K562 (cell line): ENCODE measurements at places on chromosomes 3 and 15.

GRCh38 chr3:78737988-78738387, 1029.8 kb downstream of the ROBO1 start:
- DNase-seq, result no peak

DNA sequence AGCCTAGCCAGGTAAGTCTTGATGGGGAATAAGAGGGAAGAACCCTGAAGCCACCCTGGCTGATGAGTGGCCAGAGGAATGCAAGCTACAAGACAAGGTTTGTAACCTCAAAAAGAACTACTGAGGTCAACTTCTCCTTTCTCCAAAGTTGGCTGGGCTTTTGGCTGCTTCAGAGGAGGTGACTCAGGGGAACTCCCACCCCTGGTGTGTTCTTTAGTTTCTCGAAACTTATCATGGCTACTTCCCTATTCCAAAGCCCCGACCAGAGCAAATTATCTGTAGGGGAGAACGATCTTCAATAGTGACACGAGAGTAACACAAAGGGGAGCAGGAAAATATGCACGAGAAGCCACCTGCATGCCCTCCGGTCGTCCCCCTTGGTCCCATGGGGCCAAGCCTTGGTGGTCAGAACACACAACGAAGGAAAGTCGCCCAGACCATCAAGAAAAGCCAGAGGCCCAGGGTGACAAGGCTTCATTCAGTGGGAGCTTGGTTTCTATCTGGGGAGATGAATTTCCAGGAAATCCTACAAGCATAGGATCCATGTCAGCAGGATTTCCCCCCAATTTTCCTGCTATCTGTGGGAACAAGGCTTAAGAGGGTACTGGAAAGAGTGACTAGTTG, 6.5 kb upstream of the BCL2A1 start:
- DNase-seq, result no peak

GRCh38 chr3:194570235-194570634, 63.0 kb downstream of the TMEM44 start:
- no peak for DNase-seq

- no peak for DNase-seq
Observed at GRCh38 chr3:192161661-192162060, 565.7 kb downstream of the FGF12 start.

DNA sequence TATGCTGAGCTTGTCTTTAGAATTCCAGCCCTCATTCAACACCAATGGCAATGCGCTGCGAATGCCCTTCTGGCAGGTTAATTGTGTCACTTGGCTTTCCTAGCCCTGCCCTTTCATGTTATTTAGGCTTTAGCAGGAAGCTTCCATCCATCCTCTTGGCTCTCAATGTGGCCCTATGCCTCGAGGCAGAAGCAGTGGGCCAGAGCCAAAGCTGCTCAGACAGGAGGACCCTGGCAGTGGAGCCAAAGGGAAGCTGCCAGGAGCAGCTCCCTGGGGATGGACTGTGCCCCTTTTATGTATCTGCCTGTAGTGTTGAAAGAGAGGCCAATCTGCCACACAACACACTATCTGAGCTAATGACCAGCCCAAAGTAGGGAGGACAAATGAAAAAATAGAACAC, 376.4 kb downstream of the CTNNB1 start:
- DNase-seq, result no peak

DNA sequence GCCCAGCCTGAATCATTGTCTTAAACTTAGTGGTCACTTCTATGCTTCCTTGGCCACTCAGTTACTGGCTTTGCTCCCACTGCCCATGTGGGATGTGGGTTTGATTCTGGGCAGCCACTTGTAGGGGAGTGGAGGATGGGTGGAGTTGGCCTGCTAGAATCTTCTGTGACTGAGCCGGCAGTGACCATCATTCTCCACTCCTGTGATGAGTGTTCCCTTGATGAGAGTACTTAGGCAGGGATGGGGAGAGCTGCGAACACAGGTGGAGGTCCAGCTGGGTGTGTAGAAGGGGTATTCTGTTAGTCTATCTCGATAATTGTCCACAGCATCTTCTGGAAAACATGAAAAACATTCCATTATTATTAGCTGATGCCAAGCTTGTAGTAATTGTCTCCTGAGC, 8.0 kb downstream of the TM6SF1 start:
- DNase-seq, result no peak

- no peak for DNase-seq
Observed at GRCh38 chr3:195009616-195010015, 261.3 kb downstream of the XXYLT1 start.

DNA sequence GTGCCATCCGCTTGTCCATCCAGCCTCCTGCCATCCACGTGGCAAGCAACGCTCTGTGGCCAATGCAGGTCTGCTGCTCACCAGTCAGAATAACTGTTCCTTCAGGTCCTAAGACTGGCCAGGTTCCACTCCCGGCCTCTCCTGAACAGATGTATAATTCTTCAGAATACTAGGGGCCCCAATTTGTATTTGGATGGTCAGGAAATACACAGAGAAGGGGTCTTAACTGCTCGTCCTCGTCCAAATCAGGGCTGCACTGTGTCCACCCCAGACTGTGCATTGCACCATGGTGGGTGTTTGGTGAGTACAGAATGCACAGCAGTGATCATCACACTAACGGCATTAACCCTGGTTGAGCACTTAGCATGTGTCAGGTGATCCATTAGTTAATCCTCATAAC, 46.0 kb downstream of the MINAR1 start:
- DNase-seq, result no peak

DNA sequence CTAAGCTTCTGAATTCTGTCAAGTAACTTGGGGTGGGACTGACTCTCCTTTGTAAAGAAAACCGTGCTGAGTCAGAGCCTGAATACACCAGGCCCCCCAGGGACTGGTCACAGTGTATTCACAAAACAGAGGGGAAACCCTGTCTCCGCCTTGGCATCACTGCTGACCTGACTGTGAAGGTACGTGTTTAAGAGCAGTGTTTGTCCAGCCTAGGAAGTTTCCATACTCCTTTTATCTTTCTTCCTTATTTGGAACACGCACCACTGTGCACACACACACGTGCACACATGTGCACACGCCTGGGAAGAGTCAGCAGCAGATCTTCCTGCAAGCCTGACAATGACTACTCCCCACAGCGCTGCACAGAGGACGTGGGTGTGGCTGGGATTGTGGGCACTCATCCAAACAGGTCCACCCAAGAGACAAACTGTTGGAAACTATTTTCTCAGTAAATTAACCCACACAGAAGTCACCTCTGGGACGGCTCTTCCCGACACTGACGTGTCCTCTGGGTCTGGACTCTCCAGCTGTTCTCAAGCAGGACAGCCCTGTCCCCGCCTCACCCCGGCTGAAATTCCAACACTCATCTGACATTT, 87.7 kb downstream of the ATP10A start:
- DNase-seq, result no peak

GRCh38 chr3:136626493-136626892, 125.7 kb downstream of the STAG1 start:
- DNase-seq, result no peak

GRCh38 chr15:101464256-101464998, 25.1 kb downstream of the PCSK6 start:
- no peak for DNase-seq

GRCh38 chr3:29344935-29345334, 64.1 kb downstream of the RBMS3 start:
- DNase-seq, result no peak

GRCh38 chr15:73908030-73908821, 18.0 kb upstream of the LOXL1 start:
- peak; percentile 74 for DNase-seq

DNA sequence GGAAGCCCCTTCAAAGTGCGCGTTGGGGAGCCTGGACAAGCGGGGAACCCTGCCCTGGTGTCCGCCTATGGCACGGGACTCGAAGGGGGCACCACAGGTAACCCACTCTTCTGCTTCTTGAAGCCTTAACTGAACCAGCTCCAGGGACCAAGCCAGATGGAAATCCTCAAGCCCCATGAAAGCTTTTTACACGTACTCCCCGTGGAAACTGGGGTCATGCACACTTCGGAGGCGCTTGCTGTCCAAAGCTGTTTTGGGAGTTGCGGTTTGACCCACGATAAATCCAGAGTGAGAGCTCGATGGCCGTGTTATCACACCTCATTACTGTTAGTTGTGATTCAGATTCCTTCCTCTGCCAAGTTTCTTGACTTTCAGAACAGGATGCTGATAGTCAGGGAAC, 47.5 kb downstream of the DNASE1L3 start:
- no peak for DNase-seq

- no peak for DNase-seq
Observed at GRCh38 chr3:142849148-142849547, 39.7 kb downstream of the PCOLCE2 start.

- no peak for DNase-seq
Observed at GRCh38 chr3:194782698-194783404, 97.2 kb downstream of the FAM43A start.

DNA sequence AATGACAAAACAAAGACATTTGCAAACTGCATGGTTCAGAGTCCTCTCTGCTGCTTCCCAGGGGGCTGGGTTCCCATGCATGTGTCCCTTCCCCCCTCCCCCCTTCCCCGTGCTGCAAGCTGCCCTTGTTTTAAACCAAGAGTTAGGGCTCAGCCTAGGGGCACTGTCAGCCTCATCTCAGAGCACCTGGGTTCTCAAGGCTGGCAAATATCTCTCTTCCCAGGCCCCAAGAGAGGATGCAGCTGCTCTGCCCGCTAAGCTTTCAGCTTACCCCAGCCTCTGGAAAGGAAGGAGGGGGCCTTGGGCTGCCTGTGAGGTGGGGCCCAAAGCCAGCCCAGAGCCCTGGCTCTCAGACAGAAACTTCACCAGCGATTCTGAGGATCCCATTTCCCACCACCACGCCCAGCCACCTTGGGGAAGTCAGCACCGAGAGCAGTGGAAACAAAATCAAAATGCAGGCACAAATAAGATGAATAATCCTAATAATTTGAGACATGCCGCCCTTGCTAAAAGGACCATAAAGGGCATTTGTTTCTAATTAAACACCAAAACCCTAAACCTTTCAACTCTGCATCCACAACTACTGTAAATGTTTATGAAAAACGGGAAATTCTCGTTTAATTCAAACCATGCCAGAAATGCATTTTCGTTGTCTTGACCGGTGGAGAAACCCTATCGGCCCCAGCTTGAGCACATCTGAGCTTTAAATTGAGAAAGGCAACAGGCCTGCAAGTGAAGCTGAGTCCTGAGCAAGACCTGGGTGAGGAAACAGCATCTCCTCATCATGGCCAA, 67.7 kb upstream of the WNT5A start:
- no peak for DNase-seq

- no peak for DNase-seq
Observed at GRCh38 chr15:80436511-80437307, 32.5 kb downstream of the ARNT2 start.

- no peak for DNase-seq
Observed at GRCh38 chr15:70469651-70470555, 293.5 kb downstream of the UACA start.

- DNase-seq, result no peak
Observed at GRCh38 chr15:70504988-70505387, 258.4 kb downstream of the UACA start.

GRCh38 chr15:101406526-101407195, 82.8 kb downstream of the PCSK6 start:
- DNase-seq, result no peak
